Small intestine (tissue), 16 donors: ENCODE measurements at places on chromosomes 7 and 10. TPM values are rescaled to one million over a fixed set of nuclear protein-coding genes. Genes with fewer than 3 reads are reported as not detected.

GRCh38 chr7:17275749-17276671 is 22.4 kb upstream of the AHR start:
- H3K4me3 ChIP-seq, result no peak overlapping the region
- H3K4me1 ChIP-seq, result peaks cover 7% of the 10 kb centered on the region
- DNase-seq, result peak; percentile 62
- peak overlapping the region; percentile 17 for H3K27ac ChIP-seq
- no peaks in the 10 kb centered on the region for H3K27me3 ChIP-seq

- peaks cover 5% of the 10 kb centered on the region for H3K4me1 ChIP-seq
- H3K4me3 ChIP-seq, result no peak overlapping the region
Observed at GRCh38 chr7:106100863-106101629, 11.1 kb downstream of the SYPL1 start.

CRYGN gene
- polyA plus RNA-seq, result 0.06 TPM

NEBL gene
- 1.8 TPM for polyA plus RNA-seq

DNA sequence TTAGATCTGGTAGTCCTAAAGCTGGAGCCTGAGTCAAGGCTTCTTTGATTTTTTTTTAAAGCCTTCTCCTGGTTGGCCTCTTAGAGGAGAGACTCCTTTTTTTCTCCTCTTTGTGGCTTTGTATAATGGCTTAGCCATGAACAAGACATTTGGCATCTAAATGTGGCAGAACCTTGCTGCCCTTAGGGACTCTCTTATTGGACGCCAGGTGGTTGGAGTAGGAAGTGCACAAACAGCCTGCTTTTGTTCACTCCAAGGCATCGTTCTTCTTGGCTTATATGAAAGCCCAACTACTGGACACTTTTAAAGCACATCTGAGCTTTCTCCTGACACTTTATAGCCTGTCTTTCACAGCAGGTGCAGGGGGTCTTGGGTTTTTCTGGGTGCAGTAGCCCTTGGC is 25.0 kb downstream of the ZPBP start:
- H3K4me1 ChIP-seq, result peaks cover 7% of the 10 kb centered on the region
- H3K27ac ChIP-seq, result no peak overlapping the region
- DNase-seq, result no peak

PAX4 gene
- polyA plus RNA-seq, result 0.81 TPM

DNA sequence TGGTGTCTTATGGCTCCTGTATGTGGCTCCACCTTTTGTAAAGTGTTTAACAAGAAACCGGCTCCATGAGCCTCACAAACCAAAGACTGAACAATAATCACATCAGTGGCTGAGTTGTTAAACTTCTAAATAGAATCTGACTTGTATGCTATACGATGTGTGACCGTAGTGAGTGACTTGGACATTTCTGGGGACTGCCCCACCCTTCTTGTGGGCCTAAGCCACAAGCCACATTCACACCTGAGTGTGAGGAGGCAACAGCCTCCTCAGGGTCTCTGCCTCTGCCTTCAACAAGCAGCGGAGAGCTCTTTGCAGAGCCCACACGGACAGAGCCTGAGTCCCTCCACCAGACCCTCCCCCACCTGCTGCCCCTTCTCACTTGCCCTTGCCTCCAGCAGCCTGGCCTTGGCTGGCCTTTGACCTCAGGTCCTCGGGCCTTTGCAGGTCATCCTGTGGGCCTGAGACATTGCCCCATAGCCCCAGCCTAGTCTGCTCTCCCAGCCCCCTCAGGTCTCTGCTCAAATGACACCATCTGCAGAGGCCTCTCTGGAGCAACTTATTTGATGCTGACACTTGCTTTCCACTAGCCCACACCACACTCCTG is 156.8 kb upstream of the TNS3 start:
- no peak for DNase-seq
- H3K4me3 ChIP-seq, result no peak overlapping the region
- no peaks in the 10 kb centered on the region for H3K36me3 ChIP-seq
- H3K4me1 ChIP-seq, result no peaks in the 10 kb centered on the region
- H3K27me3 ChIP-seq, result peaks cover 3% of the 10 kb centered on the region

DNA sequence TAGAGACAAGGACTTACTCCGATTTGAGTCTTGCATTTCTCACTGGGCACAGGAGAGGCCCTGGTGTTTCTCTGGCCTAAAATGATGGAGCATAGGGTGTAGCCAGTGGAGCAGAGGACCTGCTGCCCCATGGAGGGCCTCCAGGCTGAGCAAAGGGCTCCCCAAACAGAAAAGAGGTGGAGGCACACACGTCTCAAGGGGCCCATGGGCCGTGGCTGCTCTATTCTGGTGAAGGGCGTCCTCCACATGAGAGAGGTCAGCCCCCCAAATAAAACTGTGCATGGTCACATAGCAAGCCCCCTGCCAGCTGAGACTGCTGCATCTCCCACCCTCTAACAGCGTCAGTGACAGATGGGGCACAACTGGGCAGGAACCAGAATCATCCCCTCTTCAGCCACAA is 41.4 kb downstream of the MYO1G start:
- H3K4me1 ChIP-seq, result no peaks in the 10 kb centered on the region
- H3K4me3 ChIP-seq, result no peak overlapping the region
- DNase-seq, result no peak

GRCh38 chr10:100327007-100327717 is 2.9 kb downstream of the PKD2L1 start:
- H3K27me3 ChIP-seq, result no peaks in the 10 kb centered on the region
- no peak for DNase-seq
- H3K4me1 ChIP-seq, result no peaks in the 10 kb centered on the region
- H3K27ac ChIP-seq, result no peak overlapping the region

GRCh38 chr10:129029851-129030602 is 437.0 kb upstream of the MGMT start:
- DNase-seq, result no peak
- no peaks in the 10 kb centered on the region for H3K36me3 ChIP-seq
- no peaks in the 10 kb centered on the region for H3K4me1 ChIP-seq
- H3K4me3 ChIP-seq, result no peak overlapping the region
- peaks cover 10% of the 10 kb centered on the region for H3K27me3 ChIP-seq
- H3K27ac ChIP-seq, result no peak overlapping the region

GRCh38 chr10:78160591-78160990 is 126.9 kb downstream of the RPS24 start:
- peaks cover 3% of the 10 kb centered on the region for H3K27me3 ChIP-seq
- H3K4me3 ChIP-seq, result no peak overlapping the region
- DNase-seq, result no peak
- H3K36me3 ChIP-seq, result no peaks in the 10 kb centered on the region
- H3K4me1 ChIP-seq, result no peaks in the 10 kb centered on the region

GRCh38 chr10:74394416-74394969 is 243.5 kb downstream of the ADK start:
- H3K27ac ChIP-seq, result no peak overlapping the region
- no peaks in the 10 kb centered on the region for H3K36me3 ChIP-seq
- H3K4me3 ChIP-seq, result no peak overlapping the region
- DNase-seq, result no peak
- H3K4me1 ChIP-seq, result no peaks in the 10 kb centered on the region
